Epithelial cell of esophagus (primary cell): ENCODE measurements at places on chromosomes 11 and 22.

- no peak for DNase-seq
These were observed 33.0 kb downstream of the GAS2 start for GRCh38 chr11:22699388-22699787.

DNA sequence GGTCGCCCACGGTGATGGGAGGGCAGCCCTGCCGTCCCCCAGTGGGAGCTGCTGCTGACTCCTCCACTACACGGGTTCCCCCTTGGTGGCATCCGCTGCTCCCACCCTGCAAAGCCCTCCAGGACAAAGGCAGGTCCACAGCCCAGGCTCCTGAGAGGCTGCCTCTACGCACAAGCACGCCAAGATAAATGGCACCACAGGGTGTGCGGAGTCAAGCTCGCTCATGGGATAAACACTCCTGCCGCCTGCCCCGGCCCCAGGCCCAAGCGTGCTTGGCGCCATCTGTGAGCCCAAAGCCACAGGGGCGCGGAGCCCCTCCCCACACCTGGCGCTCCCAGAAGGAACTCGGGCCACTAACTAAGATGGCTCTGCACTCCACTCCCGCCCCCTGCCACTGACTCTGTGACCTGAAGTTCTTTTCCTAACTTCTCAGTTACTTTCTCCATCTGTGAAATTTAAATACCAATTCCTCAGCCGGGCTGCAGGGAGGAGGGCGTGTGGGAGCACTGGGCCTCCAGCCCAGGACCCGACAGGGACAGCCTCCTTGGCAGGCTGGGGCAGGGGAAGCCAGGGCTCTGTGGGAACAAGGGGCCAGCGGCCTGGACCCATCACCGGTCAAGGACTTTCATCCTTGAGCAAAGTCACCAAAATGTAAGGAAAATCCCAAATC lies 14.9 kb downstream of the EHD1 start:
- DNase-seq, result no peak

DNA sequence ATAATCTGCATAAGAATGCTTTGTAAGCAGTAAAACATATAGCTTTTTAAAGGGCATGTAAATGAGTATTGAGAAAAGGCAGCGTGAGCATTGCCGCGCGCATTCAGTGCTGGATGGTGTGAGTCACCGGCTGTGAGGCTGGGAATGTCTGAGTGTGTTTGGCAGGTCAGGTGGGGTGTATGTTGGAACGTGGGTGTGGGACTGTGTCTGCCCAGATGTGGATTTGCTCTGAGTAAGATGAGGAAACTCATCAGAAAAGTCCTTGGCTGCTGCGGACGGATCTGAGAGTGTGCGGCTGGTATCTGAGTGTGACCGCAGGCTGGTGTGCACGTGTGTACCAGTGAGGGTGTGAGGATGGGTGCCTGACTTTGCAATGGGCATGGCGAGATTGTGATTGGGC lies 66.2 kb upstream of the NECTIN1 start:
- peak; percentile 86 for DNase-seq

DNA sequence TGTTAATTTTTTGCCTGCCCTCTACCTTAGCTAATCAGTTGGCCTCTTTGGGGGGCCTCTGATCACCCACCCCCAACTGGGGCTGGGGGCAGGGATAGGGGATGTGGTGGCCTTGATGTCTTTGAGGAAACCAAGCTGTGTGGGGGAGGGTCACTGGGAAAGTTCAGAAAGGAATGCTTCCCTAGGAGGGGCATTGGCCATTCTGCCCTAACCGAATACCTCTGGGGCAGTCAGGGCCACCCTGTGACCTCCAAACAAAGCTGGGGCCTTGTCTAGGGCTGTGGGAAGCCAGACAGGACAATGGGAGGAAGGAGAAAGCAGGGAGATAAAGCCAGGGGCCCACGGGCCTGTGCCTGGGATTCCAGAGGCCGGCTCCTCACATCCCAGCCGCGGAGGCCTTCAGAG lies 97.5 kb downstream of the TSPAN18 start:
- DNase-seq, result no peak

GRCh38 chr11:107928767-107929507 lies 689 bp downstream of the RAB39A start:
- DNase-seq, result no peak

GRCh38 chr22:45190202-45190872 lies 26.6 kb downstream of the NUP50 start:
- DNase-seq, result no peak

- DNase-seq, result no peak
These were observed 4.7 kb upstream of the KDM2A start for GRCh38 chr11:67114275-67114896.

DNA sequence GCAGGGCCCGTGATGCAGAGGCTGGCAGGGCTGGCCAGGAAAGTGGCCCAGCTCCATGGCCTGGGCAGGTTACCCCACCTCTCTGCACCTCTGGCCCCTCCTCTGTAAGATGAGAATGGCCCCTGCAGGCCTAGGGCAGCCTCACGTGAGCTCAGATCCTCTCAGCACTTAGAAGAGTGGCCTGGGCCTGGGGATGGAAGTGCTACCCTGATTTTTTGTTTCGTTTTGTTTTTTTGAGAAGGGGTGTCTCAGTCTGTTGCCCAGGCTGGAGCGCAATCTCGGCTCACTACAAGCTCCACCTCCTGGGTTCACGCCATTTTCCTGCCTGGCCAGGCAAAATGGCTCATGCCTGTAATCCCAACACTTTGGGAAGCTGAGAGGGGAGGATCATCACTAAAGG lies 982 bp downstream of the APOBEC3H start:
- no peak for DNase-seq

DNA sequence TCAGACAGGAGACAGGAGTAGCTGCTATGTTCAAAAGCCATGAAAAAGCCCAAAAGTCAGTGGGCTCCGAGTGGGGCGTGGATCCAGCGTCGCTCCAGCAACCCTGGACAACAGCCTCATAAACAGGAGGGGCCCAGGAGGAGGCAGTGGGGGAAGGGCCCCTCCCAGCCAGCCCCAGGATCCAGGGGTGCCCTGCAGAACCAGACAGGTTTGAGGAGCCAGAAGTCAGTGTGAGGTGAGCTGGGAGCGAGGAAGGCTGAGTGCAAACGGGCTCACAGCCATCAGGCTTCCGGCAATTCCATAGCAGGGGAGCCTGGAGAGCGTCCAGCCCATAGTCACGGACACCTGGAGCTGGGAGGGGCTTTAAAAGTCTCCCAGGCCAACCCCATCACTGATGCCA lies 217.7 kb downstream of the MN1 start:
- peak; percentile 46 for DNase-seq

GRCh38 chr11:55571828-55572227 lies at the start of gene OR4C16:
Gene OR4C16, plus strand, starts transcription at chr11:55572128. Its CDS starts 0 bp downstream, at chr11:55572128.
- DNase-seq, result no peak

GRCh38 chr11:84136926-84137325 lies 850.8 kb upstream of the CCDC90B start:
- no peak for DNase-seq

DNA sequence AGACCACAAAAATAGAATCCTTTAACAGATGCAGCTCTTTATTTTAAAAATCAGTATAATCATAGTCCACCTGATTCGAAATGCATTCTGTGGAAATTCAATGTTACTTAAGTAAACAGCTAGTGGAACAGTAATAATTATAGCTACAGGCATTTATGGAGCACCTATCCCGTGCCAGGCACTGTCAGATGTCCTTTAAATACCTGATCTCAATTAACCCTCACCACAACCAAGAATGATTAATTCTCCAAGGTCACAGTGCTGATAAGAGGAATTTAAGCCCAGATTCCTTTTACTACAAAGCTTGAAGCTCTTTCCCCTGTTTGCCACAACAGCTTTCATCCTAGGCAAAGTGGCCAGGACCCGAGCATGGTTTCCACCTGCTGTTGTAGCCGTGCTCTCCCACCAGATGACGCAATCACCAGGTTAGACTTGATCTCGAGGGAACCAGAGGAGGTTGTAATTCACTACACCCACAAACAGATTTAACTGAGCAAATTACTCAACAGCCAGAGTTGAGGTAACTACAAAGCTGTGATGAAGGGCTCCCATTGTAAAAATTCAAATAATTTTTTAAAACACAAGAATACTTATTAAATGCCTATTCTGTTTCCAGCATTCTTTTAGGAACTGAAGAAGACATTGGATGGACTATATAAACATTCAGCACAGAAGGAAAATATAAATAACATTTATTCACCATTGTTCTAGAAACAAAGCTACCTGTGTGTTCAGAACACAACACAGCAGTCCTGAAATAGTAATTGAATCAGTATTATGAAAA lies 10.3 kb downstream of the PRDM10 start:
- peak; percentile 79 for DNase-seq

DNA sequence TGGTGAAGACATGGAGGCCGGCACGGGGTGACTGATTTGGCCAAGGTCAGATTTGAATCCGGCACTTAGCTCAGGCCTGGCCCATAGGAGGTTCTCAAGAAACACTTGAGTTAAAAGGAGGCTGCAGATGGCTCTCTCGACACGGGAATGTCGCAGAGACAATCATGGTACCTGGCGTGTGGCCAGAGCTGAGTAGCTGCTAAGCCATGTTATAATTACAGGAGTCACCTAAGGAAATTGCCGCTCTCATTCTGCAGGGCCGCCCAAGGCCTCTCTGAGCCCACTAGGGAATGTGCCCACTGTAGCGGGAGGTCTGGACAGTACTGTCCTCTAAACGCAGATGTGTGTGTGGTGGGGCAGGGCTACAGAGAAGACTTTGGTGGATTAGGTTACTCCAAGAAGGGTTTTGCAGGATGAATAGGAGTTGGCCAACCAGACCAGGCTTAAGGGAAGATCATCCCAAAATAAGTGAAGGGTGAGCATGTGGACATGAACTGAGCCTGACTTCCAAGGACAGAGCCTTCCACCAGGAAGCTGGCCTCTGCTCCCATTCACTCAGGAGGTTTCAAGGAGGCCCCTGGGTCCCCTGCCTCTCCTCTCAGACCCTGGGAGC lies 19.3 kb upstream of the PRR5 start:
- DNase-seq, result no peak

- DNase-seq, result no peak
These were observed 14.7 kb downstream of the TOM1 start for GRCh38 chr22:35314161-35314942.
